ENCODE measurements at places on chromosomes 7 and 10. TPM values are rescaled to one million over a fixed set of nuclear protein-coding genes. Genes with fewer than 3 reads are reported as not detected.

DNA sequence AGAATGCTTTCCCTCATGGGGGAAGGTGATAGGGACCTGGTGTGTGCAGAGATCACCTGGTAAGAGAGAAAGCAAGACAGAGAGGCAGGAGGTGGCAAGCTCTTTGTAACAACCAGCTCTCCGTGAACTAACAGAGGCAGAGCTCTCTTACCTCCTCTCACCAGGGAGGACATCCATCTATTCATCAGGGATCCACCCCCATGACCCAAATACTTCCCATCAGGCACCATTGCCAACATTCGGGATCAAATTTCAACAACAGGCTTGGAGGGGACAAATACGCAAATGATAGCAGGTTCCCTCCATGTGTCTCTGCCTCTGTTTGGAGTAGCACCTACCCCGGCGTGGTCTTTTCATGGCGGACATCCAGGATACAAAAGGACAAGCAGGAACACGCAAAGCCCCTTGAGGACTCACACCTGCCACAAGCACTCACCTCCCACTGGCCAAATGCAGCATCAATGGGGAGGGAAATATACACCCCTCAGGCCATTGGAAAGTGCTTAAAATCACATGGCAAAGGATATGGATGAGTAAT, 431.2 kb upstream of the AUTS2 start:
- no peak for DNase-seq

Gene OR2A42
- not detected for polyA plus RNA-seq

DNA sequence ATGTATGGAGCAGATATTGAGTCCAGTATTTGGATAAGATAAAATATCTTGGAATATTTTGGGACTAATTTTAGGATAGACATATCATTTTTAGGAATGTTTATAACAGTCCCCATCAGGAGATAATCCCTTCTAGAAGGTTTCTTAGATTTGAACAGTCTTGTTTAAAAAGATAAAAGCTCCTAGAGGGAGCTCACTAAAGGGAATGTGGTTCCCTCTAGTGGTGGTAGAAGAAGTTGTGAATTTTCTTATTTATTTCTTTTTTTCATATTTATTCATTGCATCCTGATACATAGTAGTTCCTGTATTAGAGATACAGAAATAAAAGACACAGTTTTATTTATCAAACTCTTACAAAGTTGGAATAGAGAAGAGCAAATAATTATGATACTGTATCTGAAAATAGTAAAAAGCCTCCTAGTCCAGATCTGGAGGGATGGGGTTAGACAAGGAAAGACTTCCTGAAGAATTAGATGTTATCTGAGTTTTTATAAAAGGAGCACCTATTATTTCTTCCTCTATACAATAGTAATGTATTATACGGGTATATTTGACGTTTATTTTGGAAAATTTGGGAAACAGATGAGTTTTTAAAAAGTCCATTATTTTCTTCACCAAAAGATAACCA, 24.5 kb upstream of the KLF14 start:
- DNase-seq = peak; percentile 30

DNA sequence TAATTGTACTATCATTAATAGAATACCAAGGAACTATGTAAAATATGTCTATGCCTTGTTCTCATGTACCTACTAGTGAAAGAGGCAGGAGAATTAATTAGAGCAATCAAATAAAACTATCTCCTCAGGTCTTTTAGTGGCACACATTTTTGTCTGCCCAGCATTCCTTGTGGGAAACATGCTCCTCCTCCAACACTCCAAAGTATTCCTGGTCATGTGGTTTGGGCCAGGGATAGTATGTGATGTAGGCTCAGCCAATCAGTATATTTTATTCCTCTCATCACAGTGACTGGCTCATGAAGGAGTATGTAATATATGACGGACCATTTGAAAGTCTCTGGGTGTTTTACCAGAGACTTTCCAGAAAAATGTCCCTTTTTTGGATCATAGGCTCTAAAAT, 16.7 kb upstream of the SYPL1 start:
- no peak for DNase-seq

Gene ACTR3C
- polyA plus RNA-seq = 0.36 TPM

Gene SPDYE6
- not detected for polyA plus RNA-seq

Gene STEAP2
- 6.4 TPM for polyA plus RNA-seq

Gene GJC3
- polyA plus RNA-seq = not detected

DNA sequence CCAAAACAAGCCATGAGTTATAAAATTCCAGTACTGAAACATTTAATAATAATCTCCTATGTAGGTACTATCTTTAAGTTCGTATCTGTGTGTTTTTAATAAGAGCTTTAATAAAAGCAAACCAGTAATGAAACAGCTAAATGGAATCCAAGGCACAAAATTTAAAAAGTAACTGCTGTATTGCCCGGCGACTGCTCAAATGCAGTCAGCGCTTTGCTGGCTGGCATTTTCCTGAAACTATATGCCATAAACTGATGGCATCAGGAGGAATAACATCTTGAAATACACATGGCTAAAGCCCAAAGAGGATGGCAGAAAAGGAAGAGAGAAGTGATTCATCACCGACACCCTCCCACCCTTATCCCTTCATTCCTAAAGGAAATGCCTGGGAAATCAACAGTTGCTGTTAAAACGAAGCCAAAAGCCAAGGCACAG, 133.1 kb downstream of the CUBN start:
- no peak for DNase-seq

Gene BICC1
- 29.0 TPM for polyA plus RNA-seq
